Ascending aorta (tissue), 2 donors: ENCODE measurements at places on chromosomes 16 and 17.
A peak's percentile ranks its signal among the peaks of the same experiment; 100 is the strongest.

DNA sequence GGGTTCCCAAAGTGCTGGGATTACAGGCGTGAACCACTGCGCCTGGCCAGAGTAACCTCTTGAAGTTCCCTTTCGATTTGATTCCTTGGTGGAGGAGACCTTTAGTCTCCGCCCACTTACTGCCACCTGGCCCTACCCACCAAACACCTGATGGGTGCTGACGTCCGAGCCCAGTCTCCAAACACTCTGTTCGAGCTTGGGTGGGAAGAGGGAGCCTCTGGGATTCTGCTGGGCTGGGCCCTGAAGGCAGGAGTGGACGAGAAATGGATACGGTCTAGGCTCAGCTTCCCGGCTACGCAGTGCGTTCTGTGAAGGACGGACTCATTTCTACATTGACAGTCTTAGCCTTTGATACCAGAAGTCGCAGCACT lies 870 bp upstream of the ITGA3 start:
- no peak for DNase-seq
- H3K27me3 ChIP-seq, result no peaks in the 10 kb centered on the region
- peaks cover 41% of the 10 kb centered on the region for H3K4me1 ChIP-seq
- H3K36me3 ChIP-seq, result no peaks in the 10 kb centered on the region
- peak overlapping the region; percentile 95 for H3K27ac ChIP-seq

GRCh38 chr17:15247891-15248529 lies 17.1 kb downstream of the PMP22 start:
- peaks cover 47% of the 10 kb centered on the region for H3K36me3 ChIP-seq
- no peak for DNase-seq
- no peak overlapping the region for H3K4me3 ChIP-seq
- H3K4me1 ChIP-seq, result no peaks in the 10 kb centered on the region
- H3K27me3 ChIP-seq, result no peaks in the 10 kb centered on the region

DNA sequence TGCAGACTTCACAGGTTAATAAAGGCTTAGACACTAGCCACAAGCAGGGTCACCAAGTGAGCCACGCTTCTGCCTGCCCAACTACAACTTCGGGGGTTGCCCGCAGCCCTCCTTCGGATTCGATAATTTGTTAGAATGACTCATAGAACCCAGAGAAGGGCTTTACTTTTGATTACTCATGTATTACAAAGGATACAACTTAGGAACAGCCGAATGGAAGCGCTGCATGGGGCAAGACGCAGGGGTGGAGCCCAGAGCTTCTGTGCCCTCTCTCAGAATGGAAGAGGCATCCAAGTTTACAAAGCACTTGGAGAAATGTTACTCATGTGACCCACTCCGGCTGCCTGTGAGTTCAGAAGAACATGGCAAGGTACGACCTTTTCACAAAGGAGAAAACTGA lies 7.5 kb upstream of the CDH5 start:
- H3K4me3 ChIP-seq, result no peak overlapping the region
- DNase-seq, result no peak
- H3K27me3 ChIP-seq, result no peaks in the 10 kb centered on the region
- no peak overlapping the region for H3K27ac ChIP-seq

GRCh38 chr17:57849163-57849873 lies 526 bp downstream of the MRPS23 start:
- DNase-seq, result no peak
- H3K27ac ChIP-seq, result peak overlapping the region; percentile 88
- H3K4me1 ChIP-seq, result peaks cover 13% of the 10 kb centered on the region
- no peaks in the 10 kb centered on the region for H3K36me3 ChIP-seq

GRCh38 chr17:1312261-1312870 lies 32.9 kb downstream of the TRARG1 start:
- no peaks in the 10 kb centered on the region for H3K27me3 ChIP-seq
- no peak for DNase-seq
- H3K36me3 ChIP-seq, result no peaks in the 10 kb centered on the region
- H3K4me3 ChIP-seq, result no peak overlapping the region

DNA sequence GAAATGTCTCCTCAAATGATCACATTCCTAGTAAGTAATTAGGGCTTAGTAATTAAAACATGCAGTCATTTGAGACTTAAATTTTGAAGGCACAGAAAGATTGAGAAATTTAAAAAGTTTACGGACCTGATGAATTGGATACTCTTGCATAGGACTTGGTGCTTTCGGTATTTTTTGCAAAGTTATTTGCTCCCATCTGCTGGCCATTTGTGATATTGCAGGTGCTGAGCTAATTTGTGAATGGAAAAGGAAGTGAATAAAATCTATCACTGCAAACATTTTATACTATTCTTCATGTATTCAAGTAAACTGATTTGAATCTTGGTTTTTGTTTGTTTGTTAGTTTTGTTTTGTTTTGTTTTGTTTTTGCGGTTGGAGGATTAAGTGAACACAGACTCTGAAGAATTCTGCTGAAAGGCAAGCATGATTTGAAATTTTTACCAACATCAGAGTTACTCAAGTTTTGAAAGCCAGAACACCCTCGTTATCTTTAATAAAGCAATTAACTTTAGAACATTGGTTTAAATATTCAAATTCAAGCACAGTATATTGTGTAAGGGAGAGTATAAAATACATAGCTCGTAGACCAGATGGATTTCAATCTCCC lies 689.5 kb upstream of the RBFOX1 start:
- H3K4me3 ChIP-seq, result no peak overlapping the region
- no peak for DNase-seq
- H3K4me1 ChIP-seq, result no peaks in the 10 kb centered on the region

GRCh38 chr16:69127966-69128510 lies 4.3 kb downstream of the CHTF8 start:
- H3K36me3 ChIP-seq, result no peaks in the 10 kb centered on the region
- H3K27ac ChIP-seq, result no peak overlapping the region
- H3K4me3 ChIP-seq, result no peak overlapping the region
- no peaks in the 10 kb centered on the region for H3K27me3 ChIP-seq
- no peak for DNase-seq
